ENCODE measurements at places on chromosomes 5 and 9.

DNA sequence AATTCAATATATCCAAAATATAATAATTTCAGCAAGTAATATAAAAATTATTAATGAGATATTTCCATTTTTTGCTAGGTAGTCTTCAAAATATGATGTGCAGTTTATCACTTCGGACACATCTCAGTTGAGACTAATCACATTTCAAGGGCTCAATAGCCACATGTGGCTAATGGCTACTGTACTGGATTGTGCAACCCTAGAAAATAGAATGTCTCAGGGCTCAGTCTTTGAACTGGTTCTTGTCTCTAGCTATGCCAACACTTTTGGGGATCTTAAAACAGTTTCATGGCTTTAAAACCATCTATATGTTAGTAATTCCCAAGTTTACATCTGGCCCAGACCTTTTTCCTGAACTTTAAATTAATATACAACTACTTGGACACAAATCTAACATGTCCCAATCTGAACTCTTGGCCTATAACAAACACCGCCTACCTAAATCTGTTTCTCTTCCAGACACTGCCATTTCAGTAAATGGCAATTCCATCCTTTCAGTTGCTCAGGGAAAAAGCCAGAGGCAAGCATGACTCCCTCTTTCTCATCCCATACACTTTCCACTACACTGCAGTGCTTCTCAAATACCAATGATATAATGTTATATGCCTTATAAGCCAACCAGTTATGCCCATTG is 18.8 kb downstream of the PTAR1 start:
- DNase-seq: no peak

- no peak for DNase-seq
Observed at GRCh38 chr5:133340002-133340755, 272.2 kb downstream of the FSTL4 start.

DNA sequence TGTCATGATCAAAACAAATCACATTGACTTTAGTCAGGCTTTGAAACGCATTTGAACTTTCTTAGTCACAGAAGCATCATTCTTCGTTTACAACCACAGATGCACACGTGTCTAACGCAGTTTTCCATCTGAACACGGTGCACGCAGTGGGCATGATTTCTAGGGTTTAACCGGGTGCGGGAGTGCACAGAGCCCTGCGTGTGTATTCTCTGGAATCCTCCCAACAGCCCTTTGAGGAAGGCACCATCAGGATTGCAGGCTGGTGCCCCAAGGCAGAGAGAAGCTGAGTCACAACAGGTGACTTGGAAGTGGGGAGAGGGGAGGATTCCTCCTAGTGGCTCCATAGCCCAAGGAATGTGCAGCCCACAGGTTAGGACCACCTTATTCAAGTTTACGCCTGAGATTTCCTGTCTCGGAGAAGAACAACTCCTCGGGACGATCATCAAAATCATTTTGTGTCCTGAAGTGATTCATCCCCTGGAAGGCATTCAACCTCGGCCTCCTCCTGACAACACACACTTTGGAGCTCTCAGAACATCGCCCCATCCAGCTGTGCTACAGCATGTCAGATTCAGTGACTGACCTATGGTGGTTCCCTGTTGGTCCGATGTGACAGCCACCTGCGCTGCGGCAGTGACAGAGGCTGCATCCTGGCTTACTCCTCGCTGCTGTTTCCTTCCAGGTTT is 13.1 kb downstream of the ROPN1L start:
- DNase-seq: no peak

- no peak for DNase-seq
Observed at GRCh38 chr5:2030131-2030530, 147.4 kb upstream of the IRX4 start.

- DNase-seq: no peak
Observed at GRCh38 chr5:84372066-84372695, 12.5 kb downstream of the EDIL3 start.

- DNase-seq: no peak
Observed at GRCh38 chr5:94276751-94277150, 341.7 kb downstream of the KIAA0825 start.

GRCh38 chr9:127580879-127581475 is 31.1 kb upstream of the STXBP1 start:
- no peak for DNase-seq

- no peak for DNase-seq
Observed at GRCh38 chr9:78668148-78668832, 371.4 kb downstream of the PSAT1 start.

- DNase-seq: peak; percentile 54
Observed at GRCh38 chr9:98575379-98576346, 133.1 kb downstream of the GABBR2 start.

- no peak for DNase-seq
Observed at GRCh38 chr5:14914623-14915260, 43.2 kb upstream of the ANKH start.

DNA sequence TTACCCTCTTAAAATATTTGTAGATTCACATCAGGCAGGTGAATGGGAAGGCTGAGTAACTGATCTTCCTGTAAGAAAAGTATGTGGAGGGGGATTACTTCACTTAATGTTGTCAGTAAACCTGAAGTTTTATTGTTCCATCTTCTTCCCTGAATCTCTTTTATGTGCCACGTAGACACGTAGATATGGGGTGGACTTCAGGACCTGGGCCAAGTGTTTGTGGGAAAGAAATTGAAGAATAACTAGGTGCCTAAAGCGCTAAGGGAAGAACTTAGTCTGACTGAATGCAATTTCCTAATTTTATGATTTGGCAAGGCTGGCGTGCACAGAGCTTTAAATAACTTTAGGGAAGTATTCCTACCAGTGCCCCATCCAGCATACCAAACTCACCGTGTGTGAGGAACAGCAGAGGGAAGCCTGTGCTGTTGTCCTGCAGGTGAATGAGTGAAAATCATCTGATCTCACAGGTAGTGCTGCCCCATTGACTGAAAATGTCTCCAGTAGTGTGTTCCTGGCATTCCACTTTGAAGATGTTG is 323.4 kb downstream of the KDM4C start:
- no peak for DNase-seq

DNA sequence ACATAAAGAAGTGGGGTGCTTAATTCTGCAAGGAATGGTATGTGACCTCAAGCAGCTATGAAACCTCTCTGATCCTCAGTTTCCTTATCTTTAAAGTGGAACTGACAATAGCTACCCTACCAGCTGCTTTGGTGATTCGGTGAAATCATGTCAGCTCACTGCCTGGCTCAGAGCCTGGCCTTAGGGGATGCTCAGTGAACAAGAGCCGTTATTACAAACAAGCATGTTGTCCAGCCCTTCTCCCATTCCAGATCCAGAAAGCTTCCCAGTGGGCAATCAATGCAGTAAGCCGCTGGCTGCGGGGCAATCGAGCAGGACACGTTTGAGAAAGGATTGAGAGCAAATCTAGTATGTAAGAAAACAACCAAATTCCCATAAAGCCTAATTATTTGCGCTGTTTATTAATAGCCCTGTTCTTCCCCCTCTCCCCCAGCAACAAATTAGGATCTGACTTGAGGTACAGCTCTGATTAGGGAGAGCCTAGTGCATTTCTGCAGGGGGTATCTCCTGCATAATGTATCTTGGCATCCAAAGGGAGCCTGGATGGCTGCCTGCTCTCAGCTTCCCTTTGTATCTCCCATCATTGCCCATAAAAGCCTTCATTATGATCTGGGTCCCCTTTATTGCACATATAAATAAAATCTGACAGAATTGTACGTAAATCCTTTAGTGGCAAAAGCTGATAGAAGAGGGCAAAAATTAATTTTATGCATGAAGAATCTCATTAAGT is 371.4 kb downstream of the TMEM232 start:
- DNase-seq: no peak

DNA sequence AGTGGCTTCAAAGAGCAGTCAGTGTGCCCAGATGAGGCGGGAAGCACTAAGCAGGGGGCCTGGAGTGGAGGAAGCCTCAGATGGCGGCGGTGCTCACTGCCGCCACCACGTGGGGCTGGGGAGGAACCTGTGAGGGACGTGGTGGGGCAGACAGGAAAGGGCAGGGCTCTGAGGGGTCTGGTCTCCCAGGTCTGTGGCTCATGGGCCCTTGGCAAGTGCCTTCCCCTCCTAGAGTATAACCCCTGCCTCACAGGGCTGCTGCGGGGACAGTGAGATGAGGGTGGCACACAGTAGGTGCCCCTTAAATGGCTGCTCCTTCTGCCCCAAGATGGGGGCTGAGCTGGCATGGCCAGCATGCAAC is 26.6 kb downstream of the NR5A1 start:
- DNase-seq: peak; percentile 80

DNA sequence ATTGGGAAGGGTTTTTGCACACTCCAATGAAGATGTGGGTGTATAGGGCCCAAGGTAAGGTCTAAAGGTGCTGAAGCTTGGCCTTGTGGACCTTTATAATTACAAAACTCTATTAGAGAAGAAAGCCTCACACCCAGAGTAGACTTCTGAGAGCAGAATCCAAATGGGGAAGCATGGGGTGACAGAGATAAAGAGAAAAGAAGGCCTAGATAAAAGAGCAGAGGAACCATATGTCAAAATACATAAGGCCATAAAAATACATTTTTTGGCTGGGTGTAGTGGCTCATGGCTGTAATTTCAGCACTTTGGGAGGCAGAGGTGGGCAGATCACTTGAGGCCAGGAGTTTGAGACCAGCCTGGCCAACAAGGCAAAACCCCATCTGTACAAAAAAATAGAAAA is 27.4 kb upstream of the TCERG1 start:
- DNase-seq: no peak

DNA sequence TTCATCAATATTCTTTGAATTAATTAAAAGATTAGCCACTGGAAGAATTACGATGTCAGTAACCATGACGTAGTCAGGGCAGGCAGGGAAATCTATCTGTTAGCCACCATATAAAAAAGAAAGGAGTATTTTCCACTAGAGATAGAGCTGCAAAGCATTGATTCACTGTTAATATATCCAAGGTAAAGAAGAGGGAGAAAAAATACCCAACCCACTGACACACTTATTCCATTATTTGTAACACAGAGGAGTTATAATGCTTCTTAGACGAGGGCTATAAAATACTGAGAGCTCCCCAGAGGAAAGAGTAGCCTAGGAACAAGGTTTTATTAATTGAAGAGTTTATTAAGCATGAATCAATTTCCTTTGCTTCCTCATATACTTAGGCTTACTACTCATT is 382.2 kb upstream of the CDH6 start:
- no peak for DNase-seq

GRCh38 chr5:169851321-169851850 is 128.9 kb downstream of the INSYN2B start:
- no peak for DNase-seq

- DNase-seq: no peak
Observed at GRCh38 chr5:102545175-102545574, 46.4 kb upstream of the SLCO6A1 start.

GRCh38 chr5:168125445-168126199 is 165.8 kb upstream of the WWC1 start:
- no peak for DNase-seq

GRCh38 chr5:103450333-103451061 is 112.1 kb downstream of the NUDT12 start:
- DNase-seq: no peak

- no peak for DNase-seq
Observed at GRCh38 chr9:650362-650761, 191.1 kb upstream of the DMRT1 start.

DNA sequence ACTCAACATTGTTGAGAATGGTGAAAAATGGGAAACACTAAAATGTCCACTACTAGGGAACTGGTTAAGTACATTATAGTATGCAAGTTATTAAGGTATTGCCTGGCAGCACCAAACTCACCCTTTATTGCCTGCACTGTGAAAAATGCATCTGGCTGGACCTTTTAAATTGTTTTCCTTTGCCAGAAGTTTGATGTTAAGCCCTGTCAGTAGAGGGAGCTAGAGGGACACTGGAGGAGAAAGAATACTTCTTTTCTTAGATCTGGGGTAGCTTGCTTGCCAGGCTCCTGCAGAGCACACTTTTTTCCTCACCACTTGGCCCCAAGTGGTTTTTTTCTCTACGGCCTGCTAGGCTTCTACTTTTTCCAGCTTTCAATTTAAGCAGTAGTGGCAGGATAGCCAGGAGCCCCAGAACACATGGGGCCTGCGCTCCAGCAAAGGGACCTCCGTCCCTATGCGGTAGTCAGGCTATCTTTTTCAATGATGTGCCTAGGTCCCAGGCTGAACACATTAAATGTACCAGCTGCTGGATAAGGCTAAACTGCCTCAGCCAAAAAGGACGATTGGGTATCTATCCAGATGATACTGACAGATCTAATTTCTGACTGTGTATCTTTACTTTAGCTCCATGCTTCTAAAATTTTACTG is 8.0 kb upstream of the HABP4 start:
- DNase-seq: no peak

DNA sequence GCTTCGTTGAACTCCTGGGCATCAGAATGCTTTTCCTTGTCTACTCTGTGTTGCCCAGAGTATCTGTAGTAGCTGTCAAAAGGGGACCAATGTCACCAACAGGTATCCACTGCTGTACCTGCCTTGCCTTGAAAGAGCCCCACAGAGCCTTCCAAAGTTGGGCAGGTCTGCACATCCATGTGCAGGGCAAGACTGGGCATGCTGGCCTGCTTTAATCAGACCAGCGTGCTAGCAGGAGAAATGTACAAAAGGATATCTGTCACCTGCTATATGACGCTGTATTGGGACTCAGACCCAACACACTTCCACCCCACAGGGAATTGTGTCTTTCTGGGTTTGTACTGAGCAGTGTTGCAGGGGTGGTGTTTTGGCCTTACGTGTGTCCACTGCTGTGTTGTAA is 11.9 kb downstream of the DELE1 start:
- DNase-seq: no peak

- DNase-seq: no peak
Observed at GRCh38 chr9:26812217-26812616, 80.4 kb downstream of the CAAP1 start.

DNA sequence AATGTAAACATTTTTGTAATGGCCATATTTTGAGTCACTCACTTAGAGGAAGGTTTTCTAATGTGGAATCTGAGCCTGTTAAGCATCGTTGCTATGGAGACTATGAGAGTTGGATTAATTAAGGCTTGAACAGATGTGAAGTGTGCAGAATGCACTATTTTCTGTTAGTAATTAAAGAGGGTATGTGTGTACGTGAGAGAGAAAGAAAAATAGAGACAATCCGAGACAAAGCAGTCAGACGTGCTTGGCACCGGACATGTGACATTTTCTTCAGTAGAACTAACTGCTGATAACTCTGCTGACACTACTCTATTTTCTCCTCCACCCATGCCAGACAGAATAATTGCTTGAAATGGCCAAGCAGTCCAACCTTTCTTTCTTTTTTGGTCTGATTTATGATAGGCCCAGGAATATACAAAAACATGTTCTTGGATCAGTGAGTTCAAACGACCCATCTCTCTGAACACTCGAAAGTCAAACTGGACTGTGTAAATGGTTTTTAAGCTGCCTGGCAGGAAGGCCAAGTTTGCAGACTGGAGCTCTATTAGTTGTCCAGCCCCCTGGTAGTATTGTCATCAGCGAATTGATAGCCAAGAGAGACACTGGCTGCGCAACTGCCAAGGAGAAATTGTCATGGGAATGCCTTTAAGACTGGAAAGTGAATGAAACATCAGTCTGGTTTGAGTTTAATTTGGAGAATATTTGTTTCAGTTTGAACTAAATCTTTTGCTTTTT is 322.1 kb downstream of the ARHGEF28 start:
- no peak for DNase-seq
